ENCODE measurements at places on chromosomes 16 and 17.

GRCh38 chr17:51507444-51507843 lies 247.1 kb downstream of the UTP18 start:
- DNase-seq, result no peak

DNA sequence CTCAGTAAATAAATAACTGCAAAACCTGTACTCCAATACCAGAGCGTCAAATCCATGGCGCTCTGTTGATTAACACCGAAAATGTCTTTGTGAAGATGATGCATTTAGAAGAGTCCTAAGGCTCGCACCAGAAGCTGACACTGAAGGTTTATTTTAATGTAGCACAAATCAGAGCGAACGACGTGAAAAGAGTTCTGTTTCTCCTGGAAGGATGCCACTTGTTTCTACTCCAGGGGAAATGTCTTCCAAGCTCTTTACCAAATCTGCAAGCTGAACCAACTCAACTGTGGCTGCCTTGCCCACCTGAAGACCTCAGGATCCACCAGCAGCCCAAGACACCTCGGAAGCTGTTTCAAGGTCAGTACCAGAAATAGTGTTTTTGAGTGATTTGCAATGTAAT lies 194.4 kb upstream of the MAF start:
- DNase-seq, result no peak

DNA sequence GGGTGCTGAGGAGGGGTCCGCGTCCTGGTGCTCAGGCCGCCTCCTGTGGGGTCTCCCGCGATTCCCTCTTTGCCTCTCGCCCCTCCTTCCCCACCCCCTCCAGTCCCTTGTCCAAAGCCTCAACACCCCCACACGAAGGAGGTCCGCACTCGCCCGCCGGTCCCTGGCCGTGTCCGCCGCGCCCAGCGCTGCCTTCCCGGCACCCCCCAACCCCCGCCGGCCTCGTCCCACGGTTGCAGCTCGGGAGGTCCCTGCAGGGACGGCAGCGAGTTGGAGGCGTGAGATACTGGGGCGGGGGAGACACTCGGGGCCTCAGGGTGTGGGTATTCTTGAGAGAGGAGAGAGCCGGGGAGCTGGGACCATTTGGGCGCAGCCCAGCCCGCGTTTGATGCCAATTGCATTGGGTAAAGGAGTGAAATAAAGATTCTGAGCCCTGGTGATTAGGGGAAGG lies 468 bp downstream of the FLYWCH2 start:
- DNase-seq, result no peak

- DNase-seq, result no peak
Measured at GRCh38 chr17:29711588-29712385, 89.1 kb upstream of the CORO6 start.

DNA sequence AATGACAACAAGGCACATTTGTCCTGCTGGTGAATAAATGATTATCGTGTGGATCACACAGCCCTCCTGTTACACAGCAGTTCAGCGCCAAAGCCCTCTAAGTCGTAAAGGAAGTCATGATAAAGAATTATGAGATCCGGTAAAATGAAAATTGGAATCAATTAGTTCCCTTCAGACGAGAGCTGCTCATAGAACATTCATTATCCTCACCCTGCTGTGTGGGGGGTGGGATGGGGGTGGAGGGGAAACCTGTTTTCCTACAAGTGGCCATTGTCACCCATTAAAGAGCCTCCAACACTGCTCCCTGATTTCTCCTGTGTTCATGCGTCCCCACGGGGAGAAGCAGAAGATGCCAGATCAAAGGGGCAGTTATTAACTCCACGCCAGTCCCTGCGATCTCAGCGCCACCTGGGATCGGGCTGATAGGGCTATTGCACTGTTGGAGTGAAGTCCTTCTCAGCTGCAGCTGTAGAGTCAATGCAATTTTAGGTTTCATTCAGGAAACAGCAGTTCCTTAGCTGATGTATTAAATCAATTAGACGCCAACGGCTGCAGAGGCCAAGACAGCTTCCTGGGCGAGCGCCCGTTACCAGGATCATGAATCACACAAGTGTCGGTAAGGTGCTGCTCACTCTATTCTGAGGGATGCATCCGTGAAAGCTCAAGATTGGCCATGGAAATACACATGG lies 19.2 kb upstream of the CACNG4 start:
- DNase-seq, result no peak

DNA sequence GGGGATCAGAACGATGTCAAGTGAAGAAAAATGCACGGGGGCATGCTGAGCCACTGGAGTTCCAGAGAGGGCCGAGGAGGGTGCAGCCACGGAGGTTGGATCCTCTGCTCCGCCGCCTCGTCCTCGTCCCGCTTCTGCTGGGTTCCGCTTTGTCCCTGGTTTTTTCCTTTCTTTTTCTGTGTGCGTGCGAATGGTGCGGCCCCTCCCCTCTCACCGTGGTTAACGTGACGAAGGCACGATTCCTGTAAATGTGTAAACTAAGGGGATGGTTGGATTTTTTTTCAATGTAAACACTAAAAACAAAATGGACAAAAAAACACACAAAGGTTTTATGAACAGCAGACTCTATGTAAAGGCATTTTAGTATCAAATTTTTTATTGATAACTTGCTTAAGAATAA lies 46.7 kb downstream of the ACTG1 start:
- no peak for DNase-seq

DNA sequence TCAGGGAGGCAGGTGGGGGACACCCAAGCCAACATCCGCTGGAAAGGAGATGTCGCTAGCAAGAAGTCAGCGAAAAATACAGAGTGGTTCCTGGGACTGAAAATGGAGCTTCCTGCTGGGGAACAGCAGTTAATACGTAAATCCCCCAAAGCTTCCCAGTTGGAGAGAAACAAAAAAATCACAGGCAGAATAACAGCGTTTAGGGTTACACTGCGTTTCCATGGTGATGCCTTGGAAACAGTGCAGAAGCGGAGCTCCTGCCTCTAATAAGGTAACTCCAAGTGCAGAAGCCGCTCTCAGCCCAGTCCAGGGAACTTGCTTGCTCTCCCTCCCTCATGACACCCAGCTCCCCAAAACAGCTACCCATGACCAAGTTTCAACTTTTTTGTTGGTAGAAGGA lies 73.4 kb downstream of the PLD6 start:
- no peak for DNase-seq

- peak; percentile 42 for DNase-seq
Measured at GRCh38 chr17:49575679-49576087, at the start of gene NXPH3. Gene NXPH3, plus strand, starts transcription at chr17:49575871. Its CDS starts 349 bp downstream, at chr17:49576220.

GRCh38 chr17:42394838-42395237 lies 6.6 kb upstream of the STAT3 start:
- DNase-seq, result no peak

DNA sequence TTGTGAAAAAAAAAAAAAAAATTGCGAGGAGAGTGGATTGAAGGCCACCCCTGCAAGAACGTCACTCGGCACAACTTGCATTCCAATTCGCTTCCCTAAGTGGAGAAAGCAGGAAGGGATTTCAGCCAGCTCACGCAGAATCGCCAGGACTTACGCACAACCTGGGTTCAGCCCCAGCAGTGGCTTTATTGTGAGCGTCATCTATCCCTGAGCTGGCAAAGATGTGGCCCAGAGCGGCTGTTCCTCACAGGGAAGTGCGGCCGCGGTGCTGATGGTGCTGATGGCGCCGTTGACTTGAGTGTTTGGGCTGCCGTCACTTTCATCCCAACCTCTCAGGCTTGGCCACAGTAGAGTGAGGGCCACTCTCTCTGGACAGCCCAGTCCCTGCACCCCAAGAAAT lies 197.6 kb downstream of the NTN1 start:
- DNase-seq, result no peak

GRCh38 chr16:2270588-2271470 lies 2.9 kb upstream of the RNPS1 start:
- no peak for DNase-seq

DNA sequence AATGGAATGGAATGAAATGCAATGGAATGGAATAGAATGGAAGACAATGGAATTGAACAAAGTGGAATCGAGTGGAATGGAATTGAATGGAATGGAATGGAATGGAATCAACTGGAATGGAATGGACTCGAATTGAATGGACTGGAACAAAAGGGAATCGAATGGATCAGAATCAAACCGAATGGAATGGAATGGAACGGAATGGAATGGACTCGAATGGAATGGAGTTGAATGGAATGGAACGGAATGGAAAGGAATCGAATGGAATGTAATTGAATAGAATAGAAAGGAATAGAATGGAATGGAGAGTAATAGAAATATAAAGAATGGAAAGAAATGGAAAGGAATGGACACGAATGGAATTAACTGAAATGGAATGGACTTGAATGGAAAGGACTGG lies 475.2 kb upstream of the WSB1 start:
- DNase-seq, result no peak

GRCh38 chr16:20740007-20740883 lies 1.4 kb downstream of the THUMPD1 start:
- no peak for DNase-seq

- no peak for DNase-seq
Measured at GRCh38 chr17:58172369-58173071, 5.7 kb downstream of the OR4D2 start.

- no peak for DNase-seq
Measured at GRCh38 chr16:8568231-8568617, 22.1 kb downstream of the TMEM114 start.

- DNase-seq, result peak; percentile 57
Measured at GRCh38 chr16:56013962-56014552, 138.9 kb upstream of the CES5A start.

DNA sequence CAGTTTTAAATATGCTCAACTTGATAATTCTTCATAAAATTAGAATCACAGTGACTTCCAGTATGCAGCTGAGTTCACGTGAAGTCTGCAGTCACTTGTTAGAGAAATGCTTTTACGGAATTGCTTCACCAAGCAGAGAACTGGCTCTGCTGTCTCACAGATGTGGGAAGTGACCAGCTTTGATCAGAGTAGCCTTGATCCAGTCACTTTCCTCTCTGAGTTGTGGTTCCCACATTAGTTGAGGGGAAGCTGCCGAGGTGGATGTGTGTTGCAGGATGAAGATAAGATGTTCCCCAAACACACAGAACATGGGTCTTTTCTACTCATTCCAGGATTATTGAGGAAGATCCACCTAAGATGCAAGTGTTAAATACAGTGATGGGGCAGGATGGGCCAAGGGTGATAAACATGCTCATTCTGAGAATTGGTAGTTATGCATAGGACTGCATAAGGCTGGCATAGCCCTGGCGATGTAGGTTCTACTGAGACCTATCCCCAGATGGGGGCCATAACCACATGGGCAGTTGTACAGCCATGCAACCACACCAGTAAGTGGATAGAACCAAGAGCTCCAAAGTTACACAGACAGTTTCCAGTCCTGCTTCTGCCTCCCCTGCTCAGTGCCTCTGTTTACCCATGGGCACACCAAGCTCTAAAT lies 168.9 kb upstream of the MAF start:
- DNase-seq, result no peak

DNA sequence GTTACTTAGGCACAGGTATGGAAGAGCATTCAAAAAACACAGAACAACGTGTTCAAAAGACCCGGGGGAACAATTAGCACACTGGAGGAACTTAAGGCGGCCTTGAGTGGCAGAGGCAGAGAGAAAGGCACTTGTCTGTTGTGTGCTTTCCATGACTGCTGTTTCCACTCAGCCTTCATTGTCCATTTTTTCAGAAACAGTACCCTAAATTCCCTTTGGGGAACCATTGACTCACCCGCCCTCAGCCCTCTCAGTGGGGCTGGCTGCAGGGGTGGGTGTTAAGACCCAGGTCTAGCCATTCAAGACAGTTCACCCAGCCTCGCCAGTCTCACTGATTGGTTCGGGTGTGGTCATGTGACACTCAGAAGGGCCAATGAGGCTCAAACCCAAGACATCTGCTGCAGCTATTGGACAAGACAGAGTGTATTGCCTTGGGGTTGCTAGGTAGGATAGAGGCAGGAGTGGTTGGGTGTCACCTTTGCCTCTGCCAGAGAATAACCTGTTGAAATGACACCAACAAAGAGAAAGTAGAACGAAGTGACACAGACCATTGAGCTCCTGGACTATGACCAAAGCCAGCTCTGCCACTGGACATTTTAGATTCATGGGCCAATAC lies 19.6 kb upstream of the CEP20 start:
- no peak for DNase-seq

- DNase-seq, result no peak
Measured at GRCh38 chr16:69438465-69438864, 14.0 kb downstream of the CYB5B start.

Measured in NT2/D1 (cell line).